ENCODE measurements at places on chromosomes 1 and 21.

DNA sequence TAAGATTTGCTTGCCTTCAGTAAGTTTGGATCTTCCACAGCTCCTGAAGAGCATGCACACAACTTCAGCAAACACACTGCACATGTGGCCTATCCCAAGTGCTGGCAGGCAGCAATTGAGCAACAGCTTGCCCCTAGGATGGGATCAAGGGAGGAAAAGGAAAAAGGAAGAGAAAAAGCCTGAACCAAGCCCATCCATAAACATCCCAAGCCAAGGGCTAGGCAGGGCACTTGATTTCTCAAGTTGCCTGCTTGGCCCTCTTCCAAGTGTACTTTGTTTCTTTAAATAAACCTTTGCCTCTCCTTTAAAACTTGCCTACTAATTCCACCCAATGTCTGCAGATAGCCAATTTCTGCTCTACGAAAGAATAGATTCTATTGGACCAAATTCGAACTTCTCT, 49.0 kb upstream of the OLFM3 start:
- no peak for DNase-seq

DNA sequence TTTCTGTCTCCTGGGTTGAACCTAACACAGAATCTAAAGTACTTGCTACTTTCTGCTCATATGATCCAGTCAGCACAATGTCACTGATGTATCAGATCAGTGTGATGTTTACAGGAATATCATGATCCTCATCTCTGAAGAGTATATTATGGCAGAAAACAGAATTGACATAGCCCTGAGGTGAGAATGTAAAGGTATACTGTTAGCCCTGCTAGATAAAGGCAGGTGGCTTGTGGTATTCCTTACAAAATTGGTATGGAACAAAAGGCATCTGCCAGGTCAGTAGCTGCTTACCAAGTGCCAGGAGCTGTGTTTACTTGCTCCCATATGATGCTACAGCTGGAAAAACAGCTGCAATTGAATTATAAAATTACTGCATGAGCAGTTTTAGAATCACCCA, 30.5 kb downstream of the AADACL4 start:
- DNase-seq = no peak

- no peak for DNase-seq
Measured at GRCh38 chr1:1240822-1241587, 5.5 kb downstream of the C1QTNF12 start.

DNA sequence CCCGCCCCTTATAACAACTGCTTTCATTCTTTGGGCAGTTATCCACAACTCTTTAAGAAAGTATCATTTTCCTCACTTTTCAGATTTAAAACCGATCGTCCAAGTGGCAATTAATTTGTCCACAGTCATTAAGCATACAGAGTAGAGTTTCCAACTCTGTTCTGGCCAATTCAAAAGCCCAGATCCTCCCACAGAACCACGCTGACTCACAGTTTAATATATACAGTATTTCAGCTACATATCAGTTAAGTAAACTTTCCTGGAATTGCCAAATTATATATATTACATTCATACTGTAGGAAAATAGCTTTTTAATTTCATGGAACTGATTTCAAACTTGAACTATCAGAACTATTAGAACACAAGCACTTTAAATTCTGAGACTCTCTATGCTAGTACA, 163.8 kb upstream of the ESRRG start:
- no peak for DNase-seq

GRCh38 chr1:153957744-153958110, 685 bp downstream of the CRTC2 start:
- no peak for DNase-seq

DNA sequence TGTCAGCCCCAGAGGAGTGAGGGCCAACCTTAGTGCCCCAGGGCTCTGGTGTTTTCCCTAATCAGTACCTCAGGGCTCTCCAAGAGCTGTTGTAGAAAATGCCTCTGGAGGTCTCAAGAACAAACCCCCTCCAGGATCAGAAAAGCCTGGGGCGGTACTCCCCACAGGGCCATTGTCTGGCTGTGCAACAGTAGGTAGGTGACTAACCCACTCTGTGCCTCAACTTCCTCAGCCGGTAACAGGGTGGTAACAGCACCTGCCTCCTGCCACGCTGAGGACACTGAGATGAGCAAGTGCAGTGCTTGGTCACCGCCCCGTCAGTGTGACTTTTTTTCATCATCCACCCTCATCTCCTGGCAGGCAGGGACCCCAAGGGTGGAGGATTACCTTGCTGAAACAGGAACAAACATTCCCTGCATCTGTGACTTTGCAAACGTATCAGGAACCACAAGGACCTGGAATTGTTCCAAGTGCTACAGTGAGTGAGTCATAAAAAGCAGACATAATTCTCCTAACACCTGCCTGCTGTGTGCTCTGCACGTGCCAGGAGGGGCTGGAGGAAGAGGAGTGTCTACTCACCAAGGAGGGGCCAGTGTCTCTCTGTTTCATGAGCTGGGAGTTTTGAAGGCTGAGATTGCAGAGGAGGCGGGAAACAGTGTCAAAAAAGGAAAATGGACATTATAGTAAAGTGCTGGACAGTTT, 440.8 kb downstream of the NPHP4 start:
- no peak for DNase-seq
